IMR-90 (cell line): ENCODE measurements at places on chromosomes 2 and 18.

- no peak for DNase-seq
Measured at GRCh38 chr2:102834523-102835273, 72.9 kb downstream of the TMEM182 start.

- no peak for DNase-seq
Measured at GRCh38 chr2:212284166-212284565, 254.4 kb downstream of the ERBB4 start.

DNA sequence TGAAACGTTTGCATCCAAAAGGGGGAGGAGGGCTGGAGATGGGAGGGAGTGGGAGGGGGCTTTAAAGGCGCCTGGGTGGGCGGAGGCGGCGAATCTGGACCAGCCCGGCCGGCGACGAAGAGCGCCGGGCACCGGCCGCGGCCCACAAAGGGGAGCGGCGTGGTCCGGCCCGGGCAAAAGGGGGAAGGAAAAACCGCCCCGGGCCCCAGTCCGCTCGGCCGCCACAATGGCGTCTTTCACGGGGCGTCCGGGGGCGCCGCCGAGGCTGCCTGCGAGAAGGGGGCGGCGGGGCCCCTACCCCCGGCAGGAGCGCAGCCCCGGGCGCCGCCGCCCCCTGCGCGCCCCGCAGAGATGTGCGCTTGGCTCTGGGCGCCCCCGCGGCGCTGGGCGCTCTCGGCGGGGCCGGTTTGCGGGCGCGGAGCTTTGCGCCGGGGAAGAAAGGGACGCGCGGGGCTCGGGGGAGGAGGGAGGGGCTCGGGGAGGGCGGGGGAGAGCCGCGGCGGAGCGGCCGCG is 108.1 kb upstream of the KCTD1 start:
- DNase-seq = no peak

DNA sequence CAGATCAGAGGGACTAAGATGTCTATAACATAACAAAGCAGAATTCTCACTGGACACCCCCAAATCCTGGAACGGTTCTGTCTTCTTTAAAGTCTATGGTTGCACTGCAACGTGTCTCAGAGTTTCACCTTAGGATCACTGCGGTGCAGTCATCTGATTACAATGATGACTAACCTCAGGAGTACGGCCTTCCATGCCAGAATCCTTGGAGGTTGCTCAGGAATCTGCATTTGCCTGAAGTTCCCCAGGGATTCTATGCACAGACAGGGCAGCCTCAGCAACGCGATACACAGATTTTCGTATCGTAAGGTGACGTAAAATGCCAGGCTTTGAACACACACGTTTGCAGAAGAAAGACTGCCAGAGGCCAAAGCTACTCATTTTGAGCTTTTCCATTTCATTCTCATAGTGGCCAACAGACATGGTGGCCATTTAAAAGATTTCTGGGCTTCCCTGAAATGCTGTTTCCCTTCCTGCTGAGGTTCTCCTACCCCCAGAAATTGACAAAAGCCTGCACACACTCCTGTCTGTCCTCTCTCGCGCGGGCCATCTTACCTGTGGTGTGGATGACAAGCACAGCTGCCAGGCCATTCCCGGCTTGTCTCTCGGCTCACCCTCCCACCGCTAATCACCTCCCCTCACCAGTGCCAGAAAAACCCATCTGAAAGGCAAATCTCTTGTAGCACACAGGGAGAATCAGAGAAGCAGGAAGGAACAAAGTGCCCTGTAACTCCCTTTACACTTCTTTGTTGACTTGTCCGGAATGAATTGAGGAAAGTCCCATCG is 148.8 kb downstream of the ACKR3 start:
- peak; percentile 8 for DNase-seq

GRCh38 chr2:104853534-104854497 is at the start of gene POU3F3:
Gene POU3F3, plus strand, starts transcription at chr2:104854115. Its CDS starts 1,396 bp downstream, at chr2:104855511.
- DNase-seq = no peak

DNA sequence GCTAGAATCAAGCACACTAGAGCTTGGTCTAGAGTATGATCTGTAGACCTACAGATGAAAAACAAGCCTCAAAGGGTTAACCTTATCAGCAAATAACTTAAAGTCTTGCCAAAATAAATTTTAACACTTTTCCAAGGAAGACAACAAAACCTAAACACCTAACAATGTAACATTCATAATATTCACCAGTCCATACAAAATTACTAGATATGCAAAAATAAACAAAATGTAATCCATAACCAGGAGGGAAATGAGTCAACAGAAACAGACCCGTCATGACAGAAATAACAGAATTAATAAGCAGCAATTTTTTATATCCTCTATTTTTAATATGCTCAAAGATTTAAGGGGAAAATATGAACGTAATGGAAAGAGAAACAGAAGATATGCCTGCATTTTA is 36.1 kb downstream of the TRAK2 start:
- no peak for DNase-seq

GRCh38 chr2:1970341-1970740 is 226.0 kb upstream of the PXDN start:
- DNase-seq = no peak
